ENCODE measurements at places on chromosomes 6 and 20.

DNA sequence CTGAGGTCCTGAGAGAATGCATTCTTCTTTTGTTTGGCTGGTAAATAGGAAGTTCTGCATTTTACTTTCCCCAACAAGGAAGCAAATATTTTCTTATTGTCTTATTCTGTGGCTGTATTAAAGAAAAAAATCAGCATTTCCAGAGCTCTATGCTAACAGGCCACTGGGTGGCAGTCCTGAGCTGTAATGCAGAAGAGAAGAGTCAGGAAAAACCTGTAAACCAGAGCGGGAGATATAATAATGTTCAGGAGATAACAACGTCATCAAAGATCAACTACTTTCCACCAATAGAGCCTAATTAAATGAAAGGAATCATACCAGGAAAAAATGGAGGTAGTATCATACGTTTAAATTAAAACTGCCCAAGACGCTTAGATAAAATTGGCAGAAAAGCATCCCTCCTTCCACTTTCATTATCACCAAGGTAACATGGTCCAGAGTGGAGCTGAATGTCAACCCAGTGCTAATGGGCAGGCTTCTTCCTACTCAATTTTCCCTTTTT, 55.6 kb upstream of the CARMIL1 start:
- peak; percentile 59 for DNase-seq

GRCh38 chr6:340991-341827, 48.9 kb downstream of the DUSP22 start:
- DNase-seq: no peak

GRCh38 chr20:50415516-50416268, 94.5 kb upstream of the PTPN1 start:
- no peak for DNase-seq

DNA sequence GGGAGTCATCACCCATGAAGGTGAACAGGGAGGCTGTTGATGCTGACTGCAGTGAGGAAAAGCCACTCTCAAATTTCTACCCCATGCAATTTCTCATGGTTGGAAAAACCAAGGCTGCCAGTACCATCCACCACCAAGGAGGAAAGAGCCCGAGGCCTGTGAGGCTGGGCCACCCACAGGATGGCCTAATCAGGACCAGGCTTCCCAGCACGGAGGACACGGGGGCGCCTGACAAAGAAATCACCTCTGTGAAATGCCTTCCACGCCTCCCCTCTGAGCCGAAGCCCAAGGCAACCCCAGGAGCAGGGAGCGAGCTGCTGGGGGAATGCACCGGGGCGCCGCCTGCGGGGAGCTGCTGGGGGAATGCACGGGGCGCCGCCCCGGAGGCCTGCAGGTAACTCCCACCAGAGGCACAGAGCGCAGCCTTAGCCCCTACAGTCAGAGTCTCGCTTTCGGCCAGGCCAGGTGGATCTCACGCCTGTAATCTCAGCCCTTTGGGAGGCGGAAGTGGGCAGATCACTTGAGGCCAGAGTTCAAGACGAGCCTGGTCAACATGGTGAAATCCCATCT, 26.9 kb downstream of the FOXF2 start:
- DNase-seq: no peak

- DNase-seq: no peak
Measured at GRCh38 chr6:140660295-140660694, 1285.8 kb upstream of the CITED2 start.

DNA sequence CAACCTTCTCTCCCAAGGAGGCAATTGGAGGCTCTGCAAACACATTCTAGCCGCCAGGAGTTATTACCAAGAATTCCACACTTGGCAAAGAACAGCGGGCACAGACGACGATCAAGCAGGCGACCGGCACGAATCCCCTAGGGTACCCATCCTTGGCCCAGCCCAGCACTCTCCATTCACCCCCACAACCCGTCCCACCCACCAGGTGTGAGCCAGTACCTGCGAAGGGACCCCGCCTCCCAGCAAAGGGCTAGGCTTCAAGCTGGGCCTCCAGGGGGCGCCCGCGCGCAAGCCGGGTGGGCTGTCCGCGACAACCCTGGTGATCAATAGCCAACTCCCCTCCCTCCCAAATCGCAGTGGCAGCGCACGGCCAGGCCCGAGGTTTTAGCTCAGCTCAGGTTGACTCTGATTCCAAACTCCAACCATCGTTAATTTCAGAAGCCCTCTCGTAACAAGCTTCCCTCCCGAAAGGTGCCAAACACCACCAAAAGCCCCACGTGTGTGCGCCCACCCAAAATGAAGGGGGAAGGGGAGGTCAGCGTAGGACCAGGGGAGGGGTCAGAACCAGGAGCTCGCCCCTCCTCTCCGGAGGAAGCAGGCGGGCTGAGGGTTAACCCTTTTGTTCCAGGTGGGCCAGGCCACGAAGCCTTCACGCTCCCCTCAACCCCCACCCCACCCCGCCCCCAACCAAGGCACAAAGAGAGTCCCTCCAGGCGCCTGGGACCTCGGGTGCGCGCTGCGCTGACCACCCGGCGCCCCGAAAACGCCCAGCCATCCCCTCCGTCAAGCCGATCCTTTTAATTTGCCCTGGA, 2.1 kb downstream of the SALL4 start:
- peak; percentile 93 for DNase-seq

- DNase-seq: no peak
Measured at GRCh38 chr6:138293428-138294395, 75.4 kb upstream of the PBOV1 start.

DNA sequence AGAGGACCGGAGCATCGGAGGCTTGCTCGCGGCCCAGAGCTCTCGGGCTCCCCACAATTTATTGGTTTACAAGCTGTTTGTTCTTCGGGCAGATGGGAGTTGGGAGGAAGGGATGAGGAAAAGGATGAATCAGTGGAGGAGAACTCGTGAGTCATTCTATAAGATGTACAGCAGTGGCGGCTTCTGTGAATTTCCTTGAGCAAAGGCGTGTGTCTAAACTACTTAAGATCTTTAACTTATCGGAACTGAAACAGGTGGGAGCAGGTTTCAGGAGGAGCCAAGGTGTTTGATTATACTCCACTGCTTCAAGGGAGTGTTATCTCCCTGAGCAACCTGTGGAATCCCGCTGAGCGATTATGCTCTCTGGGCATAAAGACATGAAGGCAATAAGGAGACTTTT, 50.5 kb upstream of the IBTK start:
- no peak for DNase-seq

DNA sequence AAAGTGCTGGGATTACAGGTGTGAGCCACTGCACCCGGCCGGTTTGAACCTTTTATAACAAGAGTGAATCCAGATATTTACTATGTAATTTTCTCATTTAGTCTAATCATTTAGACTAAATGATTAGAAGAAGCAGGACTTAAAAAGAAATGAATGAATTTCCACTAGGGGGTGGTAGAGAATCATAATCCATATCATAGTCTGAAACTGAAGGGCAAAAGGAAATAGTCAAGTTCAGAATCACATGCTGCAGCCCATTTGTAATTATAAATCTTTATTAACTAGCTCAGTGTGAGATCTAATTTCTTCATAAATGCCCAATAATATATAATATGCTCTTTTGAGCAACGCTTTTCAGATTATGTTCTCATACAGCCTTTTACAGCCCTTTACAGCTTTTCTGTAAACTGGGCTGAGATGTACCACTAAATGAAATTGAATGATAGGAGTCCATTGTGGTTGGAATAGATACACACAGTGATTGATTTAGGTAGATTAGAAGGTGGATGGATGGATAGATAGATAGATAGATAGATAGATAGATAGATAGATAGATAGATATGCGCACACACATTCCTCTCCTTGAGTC, 31.8 kb downstream of the PSMB9 start:
- no peak for DNase-seq

DNA sequence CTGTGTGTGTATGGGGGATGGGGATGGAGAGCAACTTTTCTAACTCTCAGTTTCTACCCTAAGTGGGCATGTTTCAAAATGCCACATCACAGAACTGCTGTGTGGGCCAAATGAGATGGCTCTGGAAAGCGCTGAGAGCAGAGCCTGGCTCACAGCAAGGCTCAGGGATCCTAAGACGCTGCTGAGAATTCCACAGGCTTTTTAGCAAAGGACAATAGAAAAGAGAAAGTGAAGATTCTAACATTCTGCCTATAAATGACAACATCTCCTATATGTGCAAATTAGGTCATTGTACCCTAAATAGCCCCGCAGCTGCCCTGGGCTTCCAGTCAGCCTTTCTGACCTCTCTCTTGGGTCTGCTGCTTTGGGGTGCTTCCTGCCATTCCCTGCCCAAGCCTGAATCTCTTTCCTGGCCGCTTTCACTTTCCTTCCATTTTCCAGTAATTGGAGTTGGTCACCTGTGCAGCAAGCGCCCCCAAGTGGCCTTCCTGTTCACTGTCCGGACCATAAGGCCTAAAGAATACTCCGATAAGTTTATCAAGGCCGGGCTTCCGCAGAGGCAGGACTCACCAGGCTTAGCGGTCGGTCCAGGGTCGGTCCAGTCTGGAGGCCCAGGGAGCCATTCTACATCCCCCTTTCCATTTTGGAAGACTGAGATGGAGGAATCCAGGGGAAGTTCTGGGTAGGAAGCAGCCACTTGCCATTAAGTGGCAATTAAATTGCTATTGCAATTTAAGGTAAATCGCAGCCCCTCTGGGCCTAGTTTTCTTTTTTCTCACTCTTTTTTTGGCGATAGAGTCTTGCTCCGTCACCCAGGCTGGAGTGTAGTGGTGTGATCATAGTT, 6.7 kb upstream of the DDR1 start:
- peak; percentile 91 for DNase-seq

GRCh38 chr6:125519367-125519766, 217.6 kb upstream of the HDDC2 start:
- no peak for DNase-seq

DNA sequence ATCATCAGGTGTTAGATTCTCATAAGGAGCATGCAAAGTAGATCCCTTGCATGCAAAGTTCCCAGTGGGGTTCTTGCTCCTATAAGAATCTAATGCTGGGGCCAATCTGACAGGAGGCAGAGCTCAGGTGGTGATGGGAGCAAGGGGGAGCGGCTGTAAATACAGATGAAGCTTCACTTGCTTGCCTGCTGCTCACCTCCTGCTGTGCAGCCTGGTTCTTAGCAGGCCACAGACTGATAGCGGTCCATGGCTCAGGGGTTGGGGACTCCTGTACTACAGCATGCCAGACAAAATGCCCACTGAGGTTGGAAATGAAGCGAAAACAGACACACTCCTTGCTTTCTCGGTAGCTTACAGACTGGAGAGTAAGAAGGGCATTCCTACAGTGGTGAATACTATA, 386.8 kb downstream of the PLCB1 start:
- no peak for DNase-seq

Measured in HAP-1 (cell line).